ENCODE measurements at places on chromosomes 6 and 20. TPM values are rescaled to one million over a fixed set of nuclear protein-coding genes. Genes with fewer than 3 reads are reported as not detected.

- no peak overlapping the region for H3K4me3 ChIP-seq
- DNase-seq, result peak; percentile 33
These were observed 8.3 kb downstream of the PI16 start for GRCh38 chr6:36962874-36963273.

GRCh38 chr6:22673474-22673873 lies 104.1 kb downstream of the HDGFL1 start:
- no peaks in the 10 kb centered on the region for H3K36me3 ChIP-seq
- DNase-seq, result no peak
- no peaks in the 10 kb centered on the region for H3K4me1 ChIP-seq

DNA sequence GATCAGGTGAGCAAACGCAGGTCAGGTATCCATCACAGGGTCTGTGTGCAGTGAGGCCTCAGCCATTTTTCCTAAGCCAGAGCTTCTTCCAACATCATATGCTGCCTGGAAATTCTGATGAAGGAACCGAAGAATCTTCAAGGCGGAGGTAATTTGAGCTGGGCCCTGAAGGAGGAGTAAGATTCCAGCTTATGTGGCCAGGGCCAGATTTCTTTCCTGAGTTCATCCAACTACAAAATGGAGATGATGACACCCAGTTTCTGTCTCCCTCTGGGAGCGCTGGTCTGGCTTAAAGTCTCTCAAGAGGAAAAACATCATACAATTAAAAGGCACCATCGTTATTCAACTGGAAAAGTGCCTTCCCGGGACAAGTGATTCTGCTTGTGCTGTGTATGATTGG lies 6.9 kb upstream of the MANBAL start:
- no peak for DNase-seq
- no peaks in the 10 kb centered on the region for H3K4me1 ChIP-seq
- H3K36me3 ChIP-seq, result no peaks in the 10 kb centered on the region
- no peak overlapping the region for H3K4me3 ChIP-seq
- H3K27me3 ChIP-seq, result no peaks in the 10 kb centered on the region
- no peak overlapping the region for H3K27ac ChIP-seq

DNA sequence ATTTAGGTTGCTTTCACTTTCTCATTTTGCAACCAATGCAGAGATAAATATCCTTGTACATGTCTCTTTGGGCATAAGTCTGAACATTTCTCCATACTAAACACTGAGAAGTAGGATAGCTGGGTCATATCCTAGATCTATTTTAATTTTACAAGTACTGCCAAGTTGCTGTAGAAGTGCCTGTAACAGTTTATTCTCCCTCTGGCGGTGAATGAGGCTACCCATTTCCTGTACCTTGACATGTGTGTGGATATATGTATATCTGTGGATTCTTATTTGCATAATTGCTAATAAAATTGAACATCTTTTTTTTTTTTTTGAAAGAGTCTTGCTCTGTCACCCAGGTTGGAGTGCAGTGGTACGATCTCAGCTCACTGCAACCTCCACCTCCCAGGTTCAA lies 48.0 kb upstream of the PNRC1 start:
- H3K4me1 ChIP-seq, result peaks cover 6% of the 10 kb centered on the region
- peaks cover 2% of the 10 kb centered on the region for H3K27me3 ChIP-seq
- no peak overlapping the region for H3K27ac ChIP-seq
- H3K4me3 ChIP-seq, result no peak overlapping the region
- peak; percentile 5 for DNase-seq

DNA sequence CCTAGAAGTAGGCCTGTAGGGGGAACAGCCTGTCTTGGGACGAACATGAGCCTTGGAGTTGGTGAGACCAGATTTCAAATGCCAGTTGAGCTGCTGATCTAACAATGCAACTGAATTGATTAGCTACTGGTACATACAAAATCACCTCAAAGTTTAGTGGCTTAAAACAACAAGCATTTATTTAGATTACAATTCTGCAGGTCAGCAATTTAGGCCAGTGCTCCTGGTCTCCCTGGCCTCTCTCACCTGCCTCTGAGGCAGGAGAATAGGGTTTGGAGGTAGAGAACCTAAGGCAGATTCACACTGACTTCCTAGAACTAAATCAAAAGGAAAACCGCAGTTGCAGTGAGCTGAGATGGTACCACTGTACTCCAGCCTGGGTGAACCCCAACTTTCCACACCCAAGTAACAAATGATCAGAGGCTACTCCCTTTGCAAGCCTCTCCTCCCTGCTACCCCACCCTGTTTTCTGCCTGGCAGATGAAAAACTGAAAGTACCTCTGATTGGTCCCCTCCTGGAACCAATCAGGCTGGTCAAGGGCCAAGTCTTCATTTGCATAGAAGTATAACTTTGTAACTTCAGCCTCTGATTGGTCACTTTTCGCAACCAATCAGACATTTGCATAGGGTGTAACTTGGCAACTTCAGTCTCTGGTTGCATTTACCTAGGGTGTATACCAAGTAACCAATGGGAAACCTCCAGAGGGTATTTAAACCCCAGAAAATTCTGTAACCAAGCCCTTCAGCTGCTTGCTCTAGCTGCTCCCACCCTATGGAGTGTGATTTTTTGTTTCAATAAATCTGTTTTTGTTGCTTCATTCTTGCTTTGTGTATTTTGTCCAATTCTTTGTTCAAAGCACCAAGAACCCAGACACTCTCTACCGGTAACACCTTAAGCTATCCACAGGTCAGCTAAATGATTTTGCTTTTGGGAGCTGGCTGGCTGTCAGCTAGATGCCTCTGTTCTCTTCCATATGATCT lies 8.1 kb upstream of the UBR2 start:
- no peak overlapping the region for H3K27ac ChIP-seq
- H3K4me3 ChIP-seq, result no peak overlapping the region
- no peak for DNase-seq
- peaks cover 3% of the 10 kb centered on the region for H3K36me3 ChIP-seq
- no peaks in the 10 kb centered on the region for H3K27me3 ChIP-seq
- H3K4me1 ChIP-seq, result peaks cover 6% of the 10 kb centered on the region

- peaks cover 3% of the 10 kb centered on the region for H3K4me1 ChIP-seq
- no peak overlapping the region for H3K27ac ChIP-seq
- no peak overlapping the region for H3K4me3 ChIP-seq
- no peak for DNase-seq
These were observed 54.9 kb downstream of the AKAP12 start for GRCh38 chr6:151294561-151295101.

- H3K4me3 ChIP-seq, result no peak overlapping the region
- no peak overlapping the region for H3K27ac ChIP-seq
- no peaks in the 10 kb centered on the region for H3K4me1 ChIP-seq
- peaks cover 5% of the 10 kb centered on the region for H3K27me3 ChIP-seq
- DNase-seq, result no peak
- no peaks in the 10 kb centered on the region for H3K36me3 ChIP-seq
These were observed 326.4 kb upstream of the MARCKS start for GRCh38 chr6:113530769-113531168.

DNA sequence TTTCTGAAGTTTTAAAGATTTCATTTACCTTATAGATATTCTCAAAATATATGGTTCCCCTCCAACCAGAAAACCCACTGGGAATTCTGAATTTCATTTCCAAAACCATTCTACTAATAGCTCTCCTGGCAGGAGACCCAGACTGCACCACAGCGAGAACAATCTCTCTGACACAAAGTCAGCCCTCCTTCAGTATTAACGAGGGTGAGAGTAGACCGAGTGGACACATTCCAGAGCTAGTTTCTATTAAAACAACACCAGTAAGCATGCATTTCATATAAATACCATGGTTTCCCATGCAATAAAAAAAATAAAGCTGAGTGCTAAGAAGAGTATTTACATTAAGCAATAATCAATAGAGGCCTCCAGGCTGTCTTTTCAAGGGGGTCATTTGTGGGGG lies 899.6 kb upstream of the SLC35B3 start:
- H3K27me3 ChIP-seq, result peaks cover 2% of the 10 kb centered on the region
- no peaks in the 10 kb centered on the region for H3K36me3 ChIP-seq
- no peak overlapping the region for H3K27ac ChIP-seq
- DNase-seq, result no peak
- no peak overlapping the region for H3K4me3 ChIP-seq

GRCh38 chr6:90072501-90072900 lies 178.2 kb downstream of the GJA10 start:
- H3K4me3 ChIP-seq, result no peak overlapping the region
- no peak overlapping the region for H3K27ac ChIP-seq
- H3K4me1 ChIP-seq, result peaks cover 76% of the 10 kb centered on the region
- peaks cover 3% of the 10 kb centered on the region for H3K27me3 ChIP-seq
- peaks cover 11% of the 10 kb centered on the region for H3K36me3 ChIP-seq

GRCh38 chr6:113182370-113183141 lies 674.6 kb upstream of the MARCKS start:
- no peak for DNase-seq
- H3K27ac ChIP-seq, result no peak overlapping the region
- H3K36me3 ChIP-seq, result peaks cover 3% of the 10 kb centered on the region
- no peaks in the 10 kb centered on the region for H3K27me3 ChIP-seq
- H3K4me1 ChIP-seq, result no peaks in the 10 kb centered on the region

GRCh38 chr6:20708367-20709124 lies 174.3 kb downstream of the CDKAL1 start:
- H3K4me3 ChIP-seq, result peak overlapping the region; percentile 37
- peak; percentile 75 for DNase-seq
- no peaks in the 10 kb centered on the region for H3K36me3 ChIP-seq
- H3K27ac ChIP-seq, result no peak overlapping the region
- H3K4me1 ChIP-seq, result peaks cover 40% of the 10 kb centered on the region
- H3K27me3 ChIP-seq, result peaks cover 3% of the 10 kb centered on the region

DNA sequence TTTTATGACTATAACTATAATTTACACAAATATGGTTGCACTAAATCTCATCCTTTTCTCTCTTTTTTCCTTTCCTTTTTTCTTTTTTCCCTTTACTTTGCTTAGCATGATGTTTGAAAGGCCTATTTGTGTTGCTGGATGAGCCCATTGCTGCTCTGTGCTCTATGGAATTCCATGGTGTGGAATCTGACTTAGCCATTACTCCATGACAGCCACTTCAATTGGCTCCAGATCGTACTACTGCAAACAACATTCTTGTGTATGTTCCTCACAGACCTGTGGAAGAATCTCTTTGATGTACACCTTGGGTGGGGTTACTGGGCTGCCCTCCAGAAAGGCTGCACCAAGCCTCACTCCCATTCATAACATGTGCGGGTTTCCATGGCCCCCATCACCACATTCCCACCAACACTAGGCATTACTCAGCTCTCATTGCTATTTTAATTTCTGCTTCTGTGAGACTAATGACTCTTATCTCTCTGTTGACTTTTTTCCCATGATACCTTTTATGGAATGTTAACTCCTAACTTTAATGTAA lies 979.0 kb downstream of the KIF16B start:
- H3K4me1 ChIP-seq, result no peaks in the 10 kb centered on the region
- no peaks in the 10 kb centered on the region for H3K27me3 ChIP-seq
- H3K4me3 ChIP-seq, result no peak overlapping the region
- DNase-seq, result no peak

DNA sequence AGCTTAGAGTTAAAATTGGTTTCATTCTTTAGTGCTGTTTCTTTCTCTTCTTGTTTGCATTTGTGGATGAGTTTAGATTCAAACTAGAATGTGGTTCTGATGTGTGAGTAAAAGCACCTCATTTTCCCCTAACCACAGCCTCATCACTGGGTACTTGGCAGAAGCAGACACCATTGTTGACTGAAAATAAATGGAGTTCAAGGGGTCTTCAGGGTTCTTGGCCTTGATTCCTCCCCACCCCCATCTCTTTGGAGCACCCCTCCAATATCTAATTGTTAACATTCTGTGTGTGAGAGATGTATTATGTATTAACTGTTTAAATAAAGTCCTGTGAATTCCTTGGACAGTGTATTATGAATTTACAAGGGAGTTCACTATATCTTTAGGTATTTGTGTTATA lies 59.6 kb downstream of the JARID2 start:
- no peaks in the 10 kb centered on the region for H3K36me3 ChIP-seq
- H3K4me1 ChIP-seq, result peaks cover 80% of the 10 kb centered on the region
- peaks cover 9% of the 10 kb centered on the region for H3K27me3 ChIP-seq
- H3K4me3 ChIP-seq, result peak overlapping the region; percentile 76
- H3K27ac ChIP-seq, result peak overlapping the region; percentile 95

DNA sequence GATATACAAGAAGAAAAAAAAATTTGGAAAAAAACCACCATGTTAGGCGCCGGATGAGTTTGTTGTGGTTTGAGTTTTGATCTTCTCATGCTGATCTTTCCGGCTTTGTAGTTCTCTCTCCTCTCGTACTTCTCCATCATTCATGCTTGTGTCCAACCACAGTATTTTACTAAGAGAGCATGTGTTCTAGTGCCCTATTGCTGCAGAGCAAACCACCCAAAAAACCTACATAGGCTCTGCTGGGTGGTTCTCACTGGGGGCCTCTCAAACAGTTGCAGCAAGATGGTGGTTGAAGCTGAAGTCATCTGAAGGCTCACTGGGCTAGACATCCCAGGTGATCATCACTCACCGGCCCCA lies 404.2 kb downstream of the PLCB1 start:
- H3K36me3 ChIP-seq, result no peaks in the 10 kb centered on the region
- peaks cover 2% of the 10 kb centered on the region for H3K27me3 ChIP-seq
- DNase-seq, result no peak
- peaks cover 13% of the 10 kb centered on the region for H3K4me1 ChIP-seq

GRCh38 chr20:57694481-57694880 lies 15.3 kb downstream of the PMEPA1 start:
- no peak overlapping the region for H3K4me3 ChIP-seq
- H3K36me3 ChIP-seq, result no peaks in the 10 kb centered on the region
- H3K27me3 ChIP-seq, result peaks cover 2% of the 10 kb centered on the region
- H3K27ac ChIP-seq, result no peak overlapping the region

DNA sequence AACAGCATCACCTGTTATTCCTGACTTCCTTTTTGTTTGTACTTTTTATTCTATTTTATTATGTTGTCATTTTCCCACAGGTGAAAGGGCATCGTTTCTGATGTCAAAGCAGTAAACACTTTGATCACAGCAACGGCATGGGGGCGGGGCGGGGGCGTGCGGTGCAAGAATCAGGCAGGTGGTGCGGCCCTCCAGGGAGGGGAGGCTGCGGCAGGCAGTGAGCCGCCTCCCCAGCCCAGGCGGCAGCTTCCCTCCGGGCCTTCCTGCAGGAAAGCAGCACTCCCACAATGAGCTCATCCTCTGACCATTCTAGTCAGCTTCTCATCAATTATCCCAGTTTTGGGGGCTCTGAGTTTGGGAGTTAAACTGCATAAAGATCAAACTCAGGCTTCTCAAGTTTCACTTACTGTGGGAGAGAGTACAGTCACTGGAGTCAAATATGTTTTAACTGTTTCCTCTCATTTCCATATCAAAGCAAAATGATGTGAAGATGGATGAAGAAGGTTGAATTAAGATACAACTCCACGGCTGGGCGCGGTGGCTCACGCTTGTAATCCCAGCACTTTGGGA lies 608.4 kb upstream of the AGPAT4 start:
- H3K27me3 ChIP-seq, result peaks cover 1% of the 10 kb centered on the region
- no peak overlapping the region for H3K27ac ChIP-seq
- no peaks in the 10 kb centered on the region for H3K36me3 ChIP-seq
- no peaks in the 10 kb centered on the region for H3K4me1 ChIP-seq

DNA sequence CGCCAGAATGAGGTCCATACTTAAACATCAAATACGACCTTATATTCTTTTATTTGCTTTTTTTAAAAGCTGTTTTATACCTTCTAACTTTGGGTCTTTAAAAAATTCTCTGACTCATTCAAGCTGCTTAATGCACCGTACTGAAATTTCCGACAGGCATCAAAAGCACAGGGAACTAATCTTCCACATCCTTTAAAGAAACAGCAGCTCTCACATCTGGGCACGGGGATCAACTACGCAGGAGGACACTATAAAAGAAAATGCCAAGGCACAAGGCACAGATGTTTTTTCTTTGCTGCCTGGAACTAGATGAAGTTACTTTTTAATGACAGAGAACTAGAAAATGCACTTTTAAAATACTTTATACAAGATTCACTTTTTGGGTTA lies 112.4 kb upstream of the ARG1 start:
- DNase-seq, result no peak
- H3K4me3 ChIP-seq, result no peak overlapping the region
- H3K36me3 ChIP-seq, result no peaks in the 10 kb centered on the region
- H3K4me1 ChIP-seq, result peaks cover 5% of the 10 kb centered on the region
- peaks cover 5% of the 10 kb centered on the region for H3K27me3 ChIP-seq

MMP24 gene
- polyA plus RNA-seq, result 0.17 TPM

RAET1G gene
- not detected for polyA plus RNA-seq

PDE10A gene
- polyA plus RNA-seq, result not detected

TXLNB gene
- polyA plus RNA-seq, result 0.32 TPM

MROH8 gene
- 2.1 TPM for polyA plus RNA-seq

PREX1 gene
- 30.5 TPM for polyA plus RNA-seq

All from immature natural killer cell (primary cell).